ENCODE measurements at places on chromosomes 7 and 10.

DNA sequence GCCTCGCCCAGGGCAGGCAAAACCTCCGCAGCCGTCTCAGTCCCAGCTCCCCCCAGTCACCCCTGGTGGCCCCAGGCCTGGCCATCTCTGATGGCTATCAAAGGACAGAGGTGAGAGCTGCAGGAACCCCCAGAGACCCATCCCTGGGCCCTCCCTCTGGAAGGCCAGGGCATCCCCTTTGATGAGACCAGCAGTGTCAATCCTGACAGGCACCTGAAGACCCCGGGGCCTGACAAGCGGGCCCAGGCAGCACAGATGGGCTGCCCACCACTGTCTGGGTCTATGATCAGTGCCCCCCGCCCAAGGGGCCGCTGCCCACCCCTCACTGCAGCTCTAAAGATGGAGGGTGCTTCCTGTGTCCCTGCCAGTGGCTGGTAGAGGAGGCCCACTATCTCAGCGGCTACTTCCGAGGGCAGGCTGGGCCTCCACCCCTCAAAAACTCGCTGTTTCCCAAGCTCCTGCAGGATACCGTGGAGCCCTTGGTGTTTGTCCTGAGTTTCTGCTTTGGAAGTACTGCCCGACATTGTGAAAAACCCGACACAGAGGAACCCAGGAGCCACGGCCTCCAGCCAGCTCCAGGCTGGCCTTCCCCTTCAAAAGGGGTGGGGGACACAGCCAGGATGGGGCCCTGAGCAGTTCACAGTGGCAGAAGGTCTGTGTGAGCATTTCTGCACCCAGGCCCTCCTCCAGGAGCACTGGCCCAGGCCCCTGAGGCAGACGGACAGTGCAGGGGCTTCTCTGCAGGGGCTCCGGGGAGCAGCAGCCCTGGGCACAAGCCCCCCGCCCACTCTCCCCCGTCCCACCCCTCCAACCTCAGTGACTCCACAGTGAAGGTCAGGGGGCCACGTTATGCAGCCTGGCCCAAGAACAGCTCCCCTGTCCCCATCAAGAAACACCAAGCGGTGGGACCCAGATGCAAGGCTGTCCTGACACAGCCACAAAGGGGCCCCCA, 99.2 kb downstream of the PDGFA start:
- DNase-seq = no peak

GRCh38 chr10:69217119-69217754, 2.9 kb upstream of the HKDC1 start:
- no peak for DNase-seq

- no peak for DNase-seq
These were observed 185.7 kb downstream of the TAX1BP1 start for GRCh38 chr7:27925573-27926201.

DNA sequence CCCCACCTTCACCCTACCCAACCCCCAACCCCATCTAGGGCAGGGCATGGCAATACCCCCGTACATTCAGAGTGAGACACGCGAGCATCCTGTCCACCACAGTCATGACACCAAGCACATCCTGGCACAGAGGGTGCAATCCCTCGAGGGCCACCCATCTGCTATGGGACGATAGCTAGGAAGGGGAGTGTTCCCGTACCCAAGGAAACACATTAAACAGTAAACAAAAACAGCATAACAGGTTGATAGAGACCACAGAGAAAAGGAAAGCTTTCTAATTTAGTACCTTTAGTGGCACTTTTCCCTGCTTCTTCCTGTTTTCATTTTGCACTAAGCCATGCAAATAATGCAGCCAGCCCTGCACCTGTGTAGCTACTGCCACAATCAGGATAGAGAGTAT, 2.3 kb upstream of the SMKR1 start:
- DNase-seq = no peak

DNA sequence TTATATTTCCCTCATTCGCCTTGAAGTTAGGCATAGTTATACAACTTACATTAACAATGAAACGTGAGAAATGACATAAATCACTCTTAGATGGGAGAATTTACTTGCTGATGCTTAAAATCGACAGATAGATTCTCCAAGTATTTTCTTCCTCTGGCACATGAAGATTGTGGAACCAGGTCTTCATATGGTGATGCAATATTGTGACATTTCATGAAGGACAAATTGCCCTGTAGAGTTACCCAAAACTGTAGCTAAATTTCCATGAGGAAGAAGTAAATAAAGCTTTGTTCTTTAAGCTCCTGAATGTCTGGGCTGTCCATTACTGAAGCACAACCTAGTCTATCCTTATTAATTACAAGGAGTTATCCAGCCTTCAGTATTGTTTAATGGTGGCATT, 353.1 kb downstream of the THSD7A start:
- no peak for DNase-seq

DNA sequence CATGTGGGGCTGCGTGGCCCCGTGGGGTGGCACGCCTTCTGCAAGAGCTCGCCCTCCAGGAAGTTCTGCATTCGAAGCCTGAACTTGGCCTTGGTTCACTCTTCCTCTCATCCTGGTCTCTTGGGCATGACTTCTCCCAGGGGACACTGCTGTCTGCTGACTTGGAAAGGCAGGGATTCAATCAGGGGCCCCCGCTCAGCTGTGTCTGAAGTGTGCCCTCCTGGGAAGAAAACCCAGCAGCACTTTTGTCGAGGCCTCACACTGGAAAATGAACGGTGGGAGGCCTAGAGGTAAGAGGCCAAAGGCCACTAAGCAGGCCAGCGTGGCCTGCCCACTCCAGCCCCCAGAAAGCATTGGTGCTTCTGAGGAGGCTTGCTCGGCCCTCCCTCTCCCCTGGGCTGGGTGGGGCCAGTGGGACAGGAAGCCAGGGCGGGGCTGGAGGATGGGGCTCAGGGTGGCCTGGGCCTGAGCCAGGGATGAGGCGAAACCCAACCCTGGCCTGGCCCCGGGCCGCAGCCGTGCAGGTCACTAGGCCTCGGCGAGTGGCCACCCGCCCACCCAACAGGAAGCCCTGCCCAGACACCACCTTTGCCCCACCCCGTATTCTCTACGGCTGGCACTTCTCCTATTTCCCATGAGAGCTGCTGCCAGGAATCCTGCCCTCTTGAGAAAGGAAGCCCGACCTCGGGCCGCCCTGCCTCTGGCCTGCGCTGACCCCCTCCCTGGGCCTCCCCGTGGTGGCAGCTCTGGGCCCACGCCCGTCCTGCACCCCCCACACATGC, 81.1 kb downstream of the ZMIZ1 start:
- DNase-seq = no peak

DNA sequence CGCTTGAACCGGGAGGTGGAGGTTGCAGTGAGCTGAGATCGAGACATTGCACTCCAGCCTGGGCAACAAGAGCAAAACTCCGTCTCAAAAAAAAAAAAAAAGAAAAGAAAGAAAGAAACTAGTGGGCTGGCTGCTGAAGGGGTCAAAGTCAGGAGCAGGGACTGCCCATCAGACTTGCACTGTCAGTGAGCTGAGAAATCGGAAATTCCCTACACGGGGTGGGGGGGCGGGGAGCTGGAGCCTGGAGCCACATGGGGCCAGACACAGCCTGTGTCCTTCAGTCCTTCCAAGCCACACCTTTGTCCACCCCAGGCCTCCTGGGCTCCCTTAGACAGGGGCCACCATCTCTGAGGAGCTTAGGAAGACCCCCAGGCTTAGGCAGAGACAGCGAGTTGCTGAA, 34.5 kb downstream of the SRRM3 start:
- DNase-seq = no peak

- peak; percentile 3 for DNase-seq
These were observed 632.6 kb downstream of the KCNMA1 start for GRCh38 chr10:77004917-77005564.

DNA sequence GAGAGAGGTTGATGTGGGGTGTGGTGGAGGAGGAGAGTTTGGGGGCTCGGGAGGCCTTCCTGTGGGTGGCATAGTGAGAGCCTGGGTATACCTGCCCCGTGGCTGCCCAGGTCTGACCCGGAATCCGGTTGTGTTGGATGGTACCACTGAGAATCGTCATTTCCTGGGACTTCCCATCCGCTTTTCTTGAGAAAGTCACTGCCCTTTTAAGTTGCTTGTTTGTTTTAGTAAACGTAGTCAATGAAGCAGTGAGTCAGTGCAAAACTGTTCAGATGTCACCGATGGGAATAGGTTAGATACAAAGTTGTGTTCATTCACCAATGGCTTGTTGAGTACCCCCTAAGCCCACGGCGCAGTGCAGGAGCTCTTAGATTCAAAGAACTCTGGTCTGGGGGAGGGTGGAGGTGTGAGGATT, 285.8 kb downstream of the CAMK1D start:
- DNase-seq = no peak

GRCh38 chr7:129084801-129085551, 30.1 kb upstream of the TNPO3 start:
- no peak for DNase-seq

GRCh38 chr10:3012223-3012622, 55.1 kb upstream of the PFKP start:
- no peak for DNase-seq
